Aorta (tissue), 5 donors: ENCODE measurements at places on chromosomes 1 and 21.

- no peak for DNase-seq
Observed at GRCh38 chr1:61245696-61246400, 163.5 kb downstream of the NFIA start.

GRCh38 chr1:155022136-155022926 is 11.2 kb downstream of the DCST2 start:
- no peak for DNase-seq

DNA sequence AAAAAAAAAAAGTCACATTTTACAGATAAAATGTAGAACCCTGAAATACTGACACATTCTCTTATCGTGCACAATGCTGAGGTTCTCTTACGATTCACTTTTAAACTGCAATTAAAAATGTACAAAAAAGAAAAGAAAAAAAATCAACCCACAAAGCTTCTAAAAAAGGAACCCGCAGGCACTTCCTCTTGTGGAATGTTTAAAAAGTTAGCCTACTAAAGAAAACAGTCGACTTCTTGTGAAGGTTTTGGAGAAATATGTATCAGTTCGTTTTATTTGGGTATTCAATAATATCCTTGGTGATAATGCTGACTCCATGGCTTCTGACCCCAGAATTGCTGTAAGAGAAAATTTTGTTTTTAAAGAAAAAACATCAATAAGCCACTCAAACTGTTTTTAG is 10.2 kb downstream of the HNRNPU start:
- DNase-seq: no peak

DNA sequence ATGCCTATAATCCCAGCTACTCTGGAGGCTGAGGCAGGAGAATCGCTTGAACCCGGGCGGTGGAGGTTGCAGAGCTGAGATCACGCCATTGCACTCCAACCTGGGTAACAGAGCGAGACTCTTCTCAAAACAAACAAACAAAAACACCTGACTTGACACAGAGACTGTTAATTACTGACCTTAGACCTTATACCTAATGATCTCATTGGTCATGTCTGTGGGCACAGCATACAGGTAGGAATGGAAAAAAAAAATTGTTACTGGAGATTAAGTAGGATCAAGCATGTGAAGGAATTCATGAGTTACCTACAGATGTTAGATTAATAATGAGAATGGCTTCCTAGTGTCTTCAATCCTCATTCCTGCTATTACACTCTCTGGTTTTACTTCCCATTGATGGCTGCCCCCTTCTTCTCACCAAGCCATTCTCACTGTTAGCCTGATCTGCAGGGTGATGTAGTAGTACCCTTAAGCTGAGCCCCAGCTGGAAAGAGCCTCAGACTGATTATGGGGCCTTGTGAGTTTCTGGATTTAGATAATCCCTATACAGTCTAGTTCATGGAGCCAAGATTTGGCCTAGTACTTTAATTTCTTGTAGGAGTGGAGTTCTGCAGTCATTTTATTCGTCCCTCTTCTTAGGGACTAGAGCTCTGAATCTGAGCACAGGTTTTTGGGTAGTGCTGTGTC is 8.8 kb downstream of the TBCE start:
- no peak for DNase-seq
